Type B pancreatic cell (in vitro differentiated cells): ENCODE measurements at places on chromosomes 2 and 18.

GRCh38 chr2:239168575-239168974 lies 232.2 kb downstream of the HDAC4 start:
- DNase-seq, result no peak

DNA sequence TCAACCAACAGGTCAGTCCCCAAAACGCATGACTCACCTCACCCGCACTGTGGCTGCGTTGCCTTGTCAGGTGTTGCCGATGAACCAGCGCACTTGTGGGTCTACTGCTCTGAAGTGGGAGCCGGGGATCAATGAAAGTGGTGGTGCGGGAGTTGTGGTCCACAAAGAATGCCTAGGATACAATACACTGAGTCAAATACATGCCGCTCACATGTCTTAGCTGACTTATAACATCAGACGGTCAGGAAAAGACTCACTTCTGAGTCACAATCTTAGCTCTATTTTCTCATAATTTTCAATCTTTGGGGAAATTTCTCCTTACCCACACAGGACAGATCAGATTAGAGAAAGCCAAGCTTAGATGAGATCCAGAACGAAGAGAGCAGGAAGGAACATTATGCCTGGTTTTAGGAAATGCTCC lies 107.1 kb upstream of the STK17B start:
- no peak for DNase-seq

GRCh38 chr2:143762176-143762928 lies 633.1 kb downstream of the ARHGAP15 start:
- no peak for DNase-seq

- no peak for DNase-seq
Observed at GRCh38 chr2:16324544-16324937, 341.1 kb downstream of the CYRIA start.

GRCh38 chr2:72148003-72148836 lies 558 bp upstream of the CYP26B1 start:
- no peak for DNase-seq

- DNase-seq, result no peak
Observed at GRCh38 chr18:6399776-6400175, 14.9 kb downstream of the L3MBTL4 start.

- DNase-seq, result no peak
Observed at GRCh38 chr2:212595036-212595654, 56.5 kb upstream of the ERBB4 start.

DNA sequence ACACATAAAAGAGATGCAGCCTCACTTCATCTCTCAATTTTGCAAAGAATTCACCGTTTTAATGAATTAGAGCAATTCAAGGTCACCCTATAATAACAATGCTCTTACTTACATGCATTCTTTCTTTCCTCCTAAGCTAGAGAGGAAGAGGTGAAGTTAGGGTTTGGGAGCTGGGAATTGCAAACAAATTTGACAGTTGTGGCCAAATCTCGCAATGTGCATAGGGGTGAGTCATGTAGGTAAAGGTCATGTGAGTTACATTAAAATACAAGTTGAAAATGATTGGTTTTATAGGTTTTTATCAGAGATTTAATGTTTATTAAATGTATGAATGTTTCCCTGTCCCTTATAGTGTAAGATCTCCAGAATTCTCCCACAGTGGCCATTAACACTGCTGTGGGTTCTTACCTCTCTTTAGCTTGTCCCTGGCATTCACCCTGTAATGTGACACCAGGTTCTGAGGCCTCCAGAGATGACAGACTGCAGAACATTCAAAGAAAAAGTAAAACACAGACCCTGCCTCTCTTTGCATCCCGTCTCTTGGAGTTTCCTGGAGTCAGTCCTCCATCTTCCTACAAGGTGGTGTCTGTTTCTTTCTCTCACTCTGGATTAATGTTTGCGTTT lies 53.7 kb upstream of the LGALSL start:
- no peak for DNase-seq

DNA sequence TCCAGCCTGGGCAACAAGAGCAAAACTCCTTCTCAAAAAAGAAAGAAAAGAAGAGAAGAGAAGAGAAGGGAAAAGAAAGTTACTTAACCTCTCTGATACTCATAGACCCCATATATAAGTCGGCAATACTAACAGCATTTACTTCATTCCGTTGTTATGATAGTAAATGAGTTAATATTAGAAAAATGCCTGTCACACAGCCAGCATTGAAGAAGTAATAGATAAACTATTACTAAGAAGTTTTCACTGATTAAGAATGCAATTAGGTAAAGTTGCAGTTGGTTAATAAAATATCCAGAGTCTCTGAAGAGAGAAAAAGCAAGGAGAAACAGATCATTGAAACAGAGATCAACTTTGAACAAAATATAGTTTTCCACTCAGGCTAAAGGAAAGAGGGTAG lies 161.3 kb upstream of the UBE2E3 start:
- no peak for DNase-seq

- no peak for DNase-seq
Observed at GRCh38 chr2:162798407-162798806, 40.2 kb downstream of the KCNH7 start.

GRCh38 chr2:54419388-54419787 lies 36.7 kb upstream of the SPTBN1 start:
- DNase-seq, result no peak

- DNase-seq, result no peak
Observed at GRCh38 chr2:215358312-215358845, 46.5 kb downstream of the ATIC start.

- no peak for DNase-seq
Observed at GRCh38 chr2:1181893-1182292, 231.2 kb downstream of the SNTG2 start.

GRCh38 chr2:174693344-174693743 lies 70.9 kb downstream of the CHRNA1 start:
- DNase-seq, result no peak
